ENCODE measurements at places on chromosomes 7 and 10.

GRCh38 chr10:49257154-49257553, 41.8 kb upstream of the C10orf71 start:
- DNase-seq, result no peak

- DNase-seq, result no peak
Measured at GRCh38 chr7:150766334-150766709, 29.1 kb downstream of the GIMAP5 start.

GRCh38 chr7:105678811-105679495, 97.7 kb upstream of the EFCAB10 start:
- peak; percentile 54 for DNase-seq

GRCh38 chr10:19788075-19788686, 28.1 kb upstream of the PLXDC2 start:
- peak; percentile 89 for DNase-seq

- DNase-seq, result no peak
Measured at GRCh38 chr7:127765150-127765549, 113.2 kb downstream of the SND1 start.

- no peak for DNase-seq
Measured at GRCh38 chr7:8060241-8060640, 91.6 kb downstream of the GLCCI1 start.

DNA sequence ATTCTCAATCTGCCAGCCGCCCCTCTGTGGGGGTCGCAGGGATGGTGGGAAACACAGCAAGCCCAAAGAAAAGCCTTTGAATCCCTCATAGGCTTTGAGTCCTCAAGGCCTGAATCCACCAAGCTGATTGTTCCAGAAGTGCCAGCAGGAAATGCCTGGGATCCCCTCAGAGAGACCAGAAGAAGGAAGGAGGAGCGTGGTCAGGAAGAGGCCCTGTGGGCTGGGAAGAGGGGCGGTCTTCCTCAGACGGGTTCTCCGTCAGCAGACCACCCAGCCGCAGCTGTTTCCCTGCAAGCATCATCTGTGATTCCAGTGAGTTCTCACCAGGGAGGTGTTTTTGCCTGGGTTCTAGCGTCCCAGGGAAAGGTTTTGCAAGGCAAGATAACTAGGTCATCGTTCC, 190.0 kb upstream of the KLF6 start:
- DNase-seq, result no peak

GRCh38 chr7:19099924-19100323, 17.5 kb downstream of the TWIST1 start:
- no peak for DNase-seq

DNA sequence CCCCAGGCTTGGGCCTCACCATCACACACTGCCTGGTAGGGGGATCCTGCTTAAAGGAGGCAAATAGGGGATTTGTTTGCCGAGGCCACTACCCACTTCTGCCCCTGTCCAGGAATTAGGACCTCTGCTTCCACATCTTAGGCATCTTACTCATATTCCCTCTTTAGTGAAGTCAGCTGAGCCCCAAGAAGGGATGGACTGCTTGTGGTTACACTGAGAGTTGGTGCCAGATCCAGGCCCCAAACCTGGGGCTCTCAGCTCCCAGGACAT, 1.6 kb upstream of the GPRIN2 start:
- DNase-seq, result no peak

- DNase-seq, result no peak
Measured at GRCh38 chr10:19785366-19785765, 30.9 kb upstream of the PLXDC2 start.

- no peak for DNase-seq
Measured at GRCh38 chr10:3754727-3755439, 30.1 kb downstream of the KLF6 start.

DNA sequence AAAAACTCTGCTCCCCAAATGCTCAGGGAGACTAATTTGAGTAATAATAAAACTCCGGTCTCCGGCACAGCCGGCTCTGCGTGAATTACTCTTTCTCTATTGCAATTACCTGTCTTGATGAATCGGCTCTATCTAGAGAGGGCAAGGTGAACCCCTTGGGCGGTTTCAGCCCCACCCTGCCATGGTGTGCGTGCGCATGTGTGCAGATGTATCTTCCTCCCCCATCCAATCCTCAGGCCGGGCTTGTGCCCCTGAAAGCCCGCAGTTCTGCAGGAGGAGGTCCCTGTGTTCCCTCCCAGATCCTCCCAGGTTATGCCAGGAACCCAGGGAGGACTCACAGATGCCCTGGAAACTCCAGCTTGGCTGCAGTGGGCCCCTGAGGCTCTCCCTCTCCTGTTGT, 48.3 kb upstream of the MYL10 start:
- DNase-seq, result peak; percentile 26

DNA sequence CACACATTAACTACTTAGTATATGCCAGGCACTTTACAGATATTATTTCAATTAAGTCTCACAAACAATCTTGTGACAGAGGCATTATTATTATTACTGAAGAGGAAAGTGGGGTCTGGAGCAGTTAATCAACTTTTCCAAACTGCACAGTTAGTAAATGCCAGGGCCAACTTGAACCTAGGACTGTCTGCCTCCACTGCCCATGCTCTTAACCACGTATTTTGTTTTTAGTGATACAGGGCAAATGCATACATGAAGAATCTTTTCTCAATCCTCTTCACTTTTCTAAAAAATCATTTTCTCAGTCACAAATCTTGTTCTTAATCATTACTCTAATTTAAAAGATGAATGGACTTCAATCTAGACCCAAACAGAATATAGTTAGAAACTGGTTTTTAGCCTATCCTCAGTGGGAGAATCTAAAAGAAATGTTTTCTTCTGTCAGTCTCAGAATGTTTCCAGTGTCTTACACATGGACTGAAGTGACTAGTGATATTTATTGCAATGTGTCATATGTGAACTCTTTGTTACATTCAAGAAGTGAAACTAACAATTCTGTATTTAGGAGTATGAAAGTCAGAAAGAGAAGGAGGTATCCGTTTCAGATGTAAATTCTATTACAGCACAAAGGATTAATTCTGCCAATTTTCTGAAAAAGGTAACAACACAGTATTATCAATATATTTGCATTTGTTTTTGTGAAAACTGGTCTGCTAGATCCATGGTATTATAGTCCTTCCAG, 55.5 kb upstream of the CCNJ start:
- DNase-seq, result no peak

- no peak for DNase-seq
Measured at GRCh38 chr7:107939573-107940489, 48.8 kb downstream of the DLD start.

- DNase-seq, result no peak
Measured at GRCh38 chr10:61397175-61397986, 55.8 kb downstream of the TMEM26 start.

- DNase-seq, result peak; percentile 88
Measured at GRCh38 chr10:119416855-119417254, 125.7 kb downstream of the RGS10 start.

- DNase-seq, result peak; percentile 65
Measured at GRCh38 chr7:100053215-100053614, 3.6 kb downstream of the ZSCAN21 start.

Measured in GM23338 (cell line).